CD4-positive, alpha-beta T cell (primary cell): ENCODE measurements at places on chromosomes 7 and 10.

DNA sequence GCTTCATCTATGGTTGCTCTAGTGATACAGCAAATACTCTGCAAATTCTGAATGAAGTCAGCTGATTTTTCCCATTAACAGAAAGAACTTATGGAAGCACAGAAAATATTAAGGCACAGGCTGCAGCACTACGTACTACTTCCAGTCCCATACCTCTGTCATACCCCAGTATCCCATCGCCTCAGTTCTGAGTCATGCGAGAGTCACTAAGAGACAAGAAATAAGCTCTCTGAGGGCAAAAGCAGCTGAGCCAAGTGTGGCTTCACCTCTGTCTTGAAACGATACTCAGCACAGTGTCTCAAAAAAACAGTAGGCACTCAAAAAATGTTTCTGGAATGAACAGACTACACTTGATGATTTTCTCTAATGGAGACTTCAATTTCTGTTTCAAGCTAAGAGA, 48.2 kb downstream of the EZH2 start:
- H3K27me3 ChIP-seq, result no peaks in the 10 kb centered on the region
- no peak overlapping the region for H3K4me3 ChIP-seq
- no peak for DNase-seq
- H3K27ac ChIP-seq, result no peak overlapping the region
- H3K4me1 ChIP-seq, result peaks cover 9% of the 10 kb centered on the region

GRCh38 chr10:73456187-73456890, 23.0 kb upstream of the MSS51 start:
- no peak overlapping the region for H3K4me3 ChIP-seq
- no peaks in the 10 kb centered on the region for H3K27me3 ChIP-seq
- H3K4me1 ChIP-seq, result no peaks in the 10 kb centered on the region

GRCh38 chr10:34319197-34319846, 495.8 kb downstream of the PARD3 start:
- no peaks in the 10 kb centered on the region for H3K36me3 ChIP-seq
- H3K4me1 ChIP-seq, result no peaks in the 10 kb centered on the region
- no peak for DNase-seq
- no peaks in the 10 kb centered on the region for H3K27me3 ChIP-seq
- no peak overlapping the region for H3K4me3 ChIP-seq

DNA sequence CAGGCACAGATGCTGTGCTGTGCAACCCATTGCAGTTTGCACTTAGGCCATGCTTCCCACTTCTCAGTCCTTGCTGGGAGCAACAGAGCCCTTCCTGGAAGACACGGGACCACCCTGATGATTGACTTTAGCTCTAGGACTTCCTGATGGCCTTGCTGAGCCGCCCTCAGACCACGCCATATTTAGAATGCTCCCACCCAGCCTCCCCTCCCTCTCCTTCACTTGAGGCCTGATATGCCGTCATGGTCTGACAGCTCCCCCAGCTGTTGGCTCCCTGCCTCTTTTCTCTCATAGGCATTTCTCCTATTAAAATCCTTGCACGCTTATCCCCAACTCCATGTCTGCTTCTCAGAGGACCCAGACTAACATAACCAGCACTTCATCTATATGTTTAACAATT, 29.4 kb upstream of the GATAD1 start:
- DNase-seq, result no peak
- no peak overlapping the region for H3K27ac ChIP-seq
- H3K27me3 ChIP-seq, result peaks cover 1% of the 10 kb centered on the region
- H3K36me3 ChIP-seq, result no peaks in the 10 kb centered on the region
- H3K4me1 ChIP-seq, result no peaks in the 10 kb centered on the region

GRCh38 chr10:48454302-48455054, 148.0 kb downstream of the MAPK8 start:
- no peaks in the 10 kb centered on the region for H3K36me3 ChIP-seq
- H3K4me1 ChIP-seq, result peaks cover 6% of the 10 kb centered on the region
- no peak overlapping the region for H3K4me3 ChIP-seq
- peaks cover 4% of the 10 kb centered on the region for H3K27me3 ChIP-seq
- DNase-seq, result no peak
